ENCODE measurements at places on chromosomes 1 and 21.

DNA sequence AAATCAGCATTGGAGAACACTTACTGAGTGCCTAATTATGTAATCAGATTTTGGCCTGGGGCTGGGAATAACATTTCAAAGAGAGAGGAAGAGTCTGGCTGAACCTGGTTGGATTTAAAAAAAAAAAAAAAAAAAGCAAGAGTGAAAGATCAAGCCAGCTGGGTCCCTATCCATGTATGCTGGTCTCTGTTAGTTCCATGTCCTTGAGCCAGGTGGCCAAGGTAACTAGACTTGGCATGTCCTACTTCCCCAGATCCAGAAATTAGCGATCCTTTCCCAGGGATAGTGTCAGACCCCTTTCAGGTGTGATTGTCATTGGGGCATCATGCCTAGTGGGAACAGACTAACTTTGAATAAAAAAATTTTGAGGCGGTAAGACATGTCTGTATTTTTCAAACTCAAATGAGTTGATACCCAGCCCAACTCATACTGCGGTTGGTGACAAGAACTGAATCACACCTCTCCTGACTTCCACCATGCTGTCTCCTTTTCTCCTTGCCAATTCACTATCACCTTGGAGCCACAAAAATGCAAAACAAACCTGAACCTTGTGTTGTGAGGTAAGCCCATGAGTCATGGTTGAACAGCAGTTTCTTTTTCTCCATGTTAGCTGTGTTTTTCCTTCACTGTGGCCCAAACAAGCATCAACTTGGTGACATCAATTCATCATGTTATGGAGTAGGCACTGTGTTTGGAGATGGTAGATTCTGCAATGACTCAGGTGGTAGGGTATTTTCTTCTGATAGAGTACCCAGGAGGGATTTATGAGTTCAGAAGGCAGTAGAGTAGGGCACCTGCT lies 24.5 kb upstream of the PPP2R5A start:
- DNase-seq, result no peak

DNA sequence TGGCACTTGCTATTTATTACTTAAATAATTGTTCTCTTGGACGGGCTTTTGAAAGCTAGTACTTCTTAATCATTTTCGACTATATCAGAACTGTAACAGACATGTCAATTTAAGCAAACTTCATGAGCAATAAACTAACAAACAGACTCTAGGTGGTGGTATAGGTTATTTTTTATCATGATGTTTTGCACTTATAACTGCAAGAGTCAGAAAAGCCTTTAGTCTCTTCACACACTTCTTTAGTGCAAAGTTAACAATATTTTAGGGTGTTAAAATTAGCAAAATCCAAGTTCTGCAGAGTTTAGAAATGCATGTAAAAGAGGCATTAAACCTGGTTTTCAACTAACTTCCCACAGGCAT lies 2.2 kb downstream of the NRIP1 start:
- no peak for DNase-seq

- DNase-seq, result no peak
These were observed 13.4 kb upstream of the MTARC2 start for GRCh38 chr1:220734571-220735326.

GRCh38 chr1:81305997-81306452 lies 494.7 kb upstream of the ADGRL2 start:
- DNase-seq, result peak; percentile 23
